SHP77 (cell line): ENCODE measurements at places on chromosomes 12 and 14.

- no peak for DNase-seq
These were observed 22.7 kb upstream of the CORO1C start for GRCh38 chr12:108753976-108754375.

- DNase-seq: no peak
These were observed 294.3 kb downstream of the APAF1 start for GRCh38 chr12:98939350-98939749.

DNA sequence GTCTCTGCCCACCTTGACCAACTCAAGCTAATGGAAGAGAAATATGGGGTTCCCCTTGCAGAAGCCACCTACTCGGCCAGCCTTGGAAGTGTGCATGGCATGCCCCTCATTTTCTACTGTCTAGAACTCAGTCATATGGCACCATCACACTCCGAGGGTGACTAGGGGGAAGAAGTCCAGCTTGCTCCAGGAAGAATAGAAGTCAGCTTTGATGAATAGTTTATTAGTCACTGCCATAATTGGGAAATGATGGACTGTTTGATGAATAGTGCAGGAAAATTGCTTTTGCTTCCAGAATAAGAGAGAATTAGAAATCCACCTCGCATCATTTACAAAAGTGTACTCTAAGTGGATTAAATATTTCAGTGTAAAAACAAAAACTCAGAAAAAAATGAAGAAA is 1030.6 kb downstream of the VRK1 start:
- DNase-seq: no peak

GRCh38 chr14:75399843-75400775 is 27.7 kb upstream of the JDP2 start:
- peak; percentile 56 for DNase-seq

- peak; percentile 33 for DNase-seq
These were observed at the start of gene RERG for GRCh38 chr12:15220915-15221885. RERG (minus strand) TSS chr12:15221417; CDS start chr12:15217489, 3,928 bp downstream.

- DNase-seq: no peak
These were observed 10.1 kb downstream of the PTGDR start for GRCh38 chr14:52277552-52277951.

- no peak for DNase-seq
These were observed 22.9 kb upstream of the AKAP5 start for GRCh38 chr14:64442300-64442988.

DNA sequence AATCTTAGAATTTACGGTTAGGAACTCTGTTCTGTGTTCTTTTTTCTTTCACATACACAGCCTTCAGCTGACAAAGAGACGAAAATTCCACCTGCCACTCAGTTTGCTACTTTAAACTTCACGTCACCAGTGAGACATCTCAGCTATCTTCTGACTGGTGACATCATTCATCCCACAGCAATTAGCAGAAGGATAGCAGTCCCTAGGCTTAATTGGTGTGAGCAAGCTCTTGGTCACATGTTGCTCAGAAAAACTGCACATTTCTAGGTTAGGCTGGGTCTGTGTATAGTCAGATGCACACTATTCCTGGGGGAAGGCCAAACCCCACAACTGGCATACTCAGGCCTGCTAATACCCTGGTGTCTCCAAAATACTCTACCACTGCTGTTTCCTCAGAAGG is 23.9 kb downstream of the SLC7A7 start:
- no peak for DNase-seq
